ENCODE measurements at places on chromosomes 5 and 9.

- DNase-seq, result no peak
Observed at GRCh38 chr5:139565411-139566305, 4.5 kb downstream of the UBE2D2 start.

DNA sequence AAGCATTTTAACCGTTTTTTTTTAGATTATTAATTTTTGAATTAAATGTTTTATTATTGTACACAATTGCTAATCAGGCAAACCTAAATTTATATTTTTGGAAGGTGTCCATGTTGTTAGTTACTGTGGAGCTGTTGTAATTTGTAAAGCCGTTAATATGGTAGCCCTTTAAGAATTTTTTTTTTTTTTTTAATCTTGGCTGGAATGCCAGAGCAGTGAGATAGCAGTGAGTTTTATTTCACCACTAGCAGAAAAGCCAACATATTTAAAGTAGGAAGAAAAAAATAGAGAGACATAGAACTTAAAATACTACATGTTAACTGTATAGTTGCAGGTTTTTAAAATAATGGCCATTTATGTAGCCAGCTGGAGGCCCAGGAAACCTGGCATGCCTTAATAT is 35.3 kb upstream of the RNF20 start:
- DNase-seq, result no peak

GRCh38 chr5:11928909-11929308 is 24.7 kb upstream of the CTNND2 start:
- no peak for DNase-seq

DNA sequence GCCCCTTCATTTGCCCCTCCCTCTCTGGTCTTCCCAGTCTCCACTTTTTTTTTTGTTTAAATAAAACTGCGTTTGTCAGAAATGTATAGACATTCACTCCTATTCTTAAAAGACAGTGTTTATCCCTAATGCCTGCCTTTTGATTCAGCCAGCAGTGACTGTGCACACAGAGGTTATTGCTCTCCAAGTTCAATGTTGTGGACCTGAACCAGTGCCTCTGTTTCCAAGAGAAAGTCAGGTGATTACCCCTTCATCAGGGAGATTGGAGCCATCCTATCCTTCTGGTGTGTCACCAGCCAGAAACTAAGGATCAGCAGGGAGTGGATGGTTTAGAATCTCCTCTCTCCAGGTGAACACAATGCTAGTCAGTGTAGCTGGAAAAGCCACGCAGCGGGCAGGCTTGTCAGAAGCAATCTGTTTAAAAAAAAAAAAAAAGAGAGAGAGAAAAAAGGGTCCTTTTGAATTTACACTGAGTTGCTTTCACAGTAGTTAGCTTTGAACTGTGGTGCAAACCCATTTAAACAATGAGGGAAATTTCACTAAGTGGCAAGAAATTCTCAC is 167.5 kb upstream of the DMRT1 start:
- DNase-seq, result no peak

DNA sequence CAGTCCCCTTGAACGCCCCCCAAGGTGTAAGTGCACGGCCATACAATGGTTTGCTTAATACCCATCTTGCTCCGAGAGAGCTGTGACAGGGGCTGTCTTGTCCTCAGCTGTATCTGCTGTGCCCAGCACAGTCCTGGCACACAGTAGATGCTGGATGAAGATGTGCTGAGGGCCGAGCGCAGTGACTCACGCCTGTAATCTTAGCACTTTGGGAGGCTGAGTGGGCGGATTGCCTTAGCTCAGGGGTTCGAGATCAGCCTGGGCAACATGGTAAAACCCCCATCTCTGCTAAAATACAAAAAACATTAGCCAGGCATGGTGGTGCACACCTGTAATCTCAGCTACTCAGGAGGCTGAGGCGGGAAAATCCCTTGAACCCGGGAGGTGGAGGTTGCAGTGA is 53.6 kb downstream of the C9orf50 start:
- DNase-seq, result no peak

DNA sequence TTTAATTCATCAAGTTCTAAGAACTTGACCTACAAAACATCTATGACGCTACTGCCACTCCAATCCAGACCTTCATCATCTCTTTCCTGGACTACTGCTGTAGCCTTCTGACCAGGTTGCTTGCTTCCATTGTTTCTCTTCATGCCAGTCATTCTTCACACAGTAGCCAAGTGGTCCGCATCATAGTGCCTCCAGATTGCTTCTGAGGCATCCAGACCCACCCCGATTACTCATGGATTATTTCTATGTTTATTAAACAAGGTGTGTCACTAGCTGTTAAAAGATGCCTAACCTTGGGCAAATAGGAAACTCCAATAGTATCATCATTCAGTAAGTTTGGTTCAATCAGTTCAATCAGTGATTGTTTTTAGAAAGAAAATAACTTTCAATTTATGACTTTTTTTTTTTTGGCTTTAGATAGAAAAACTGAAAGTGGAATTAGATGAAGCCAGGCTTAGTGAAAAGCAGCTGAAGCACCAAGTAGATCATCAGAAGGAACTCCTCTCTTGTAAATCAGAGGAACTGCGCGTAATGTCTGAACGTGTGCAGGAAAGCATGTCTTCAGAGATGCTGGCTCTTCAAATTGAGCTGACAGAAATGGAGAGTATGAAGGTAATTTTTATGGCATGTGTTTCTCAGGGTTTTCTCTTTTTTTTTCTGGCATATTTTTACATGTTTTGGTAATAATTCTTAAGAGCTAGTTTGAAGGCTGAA is 9.5 kb downstream of the SPDL1 start:
- DNase-seq, result no peak

GRCh38 chr9:16864649-16865434 is 5.6 kb downstream of the BNC2 start:
- no peak for DNase-seq

DNA sequence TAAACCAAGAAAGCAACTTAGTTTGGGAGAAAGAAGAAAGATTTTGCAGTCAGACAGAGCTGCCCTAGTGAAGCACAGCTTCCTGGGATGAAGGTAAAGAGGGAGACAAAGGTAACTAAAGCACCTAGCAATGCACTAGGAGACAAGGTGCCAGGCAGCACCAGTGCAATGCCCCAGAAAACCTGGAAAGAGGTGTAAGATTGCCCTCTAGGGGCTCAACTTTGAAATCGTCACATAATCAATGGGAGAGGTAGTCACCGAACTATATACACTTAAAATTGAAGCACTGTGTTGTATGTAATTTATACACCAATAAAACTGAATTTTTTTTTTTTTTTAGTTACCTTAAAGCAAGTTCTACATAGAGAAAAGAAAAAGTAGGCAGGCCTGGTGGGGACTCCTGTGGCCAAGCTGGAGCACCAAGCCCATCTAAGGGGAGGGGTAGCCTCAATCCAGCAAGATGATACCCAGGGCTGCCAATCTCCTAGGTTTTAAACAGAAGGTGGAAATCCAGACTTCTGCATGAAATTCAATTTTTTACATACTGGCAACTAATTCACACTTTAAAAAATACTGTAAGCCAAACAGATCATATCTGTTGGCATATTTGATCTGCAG is 48.2 kb downstream of the CDK5RAP2 start:
- DNase-seq, result no peak

GRCh38 chr9:78572266-78572665 is 275.3 kb downstream of the PSAT1 start:
- no peak for DNase-seq

All from NK-92 treated with Interleukin-12 subunit alpha and Interleukin-12 subunit beta, amount 100 ng/mL, for 24 hours (cell line).